ENCODE measurements at places on chromosomes 3 and 15.

DNA sequence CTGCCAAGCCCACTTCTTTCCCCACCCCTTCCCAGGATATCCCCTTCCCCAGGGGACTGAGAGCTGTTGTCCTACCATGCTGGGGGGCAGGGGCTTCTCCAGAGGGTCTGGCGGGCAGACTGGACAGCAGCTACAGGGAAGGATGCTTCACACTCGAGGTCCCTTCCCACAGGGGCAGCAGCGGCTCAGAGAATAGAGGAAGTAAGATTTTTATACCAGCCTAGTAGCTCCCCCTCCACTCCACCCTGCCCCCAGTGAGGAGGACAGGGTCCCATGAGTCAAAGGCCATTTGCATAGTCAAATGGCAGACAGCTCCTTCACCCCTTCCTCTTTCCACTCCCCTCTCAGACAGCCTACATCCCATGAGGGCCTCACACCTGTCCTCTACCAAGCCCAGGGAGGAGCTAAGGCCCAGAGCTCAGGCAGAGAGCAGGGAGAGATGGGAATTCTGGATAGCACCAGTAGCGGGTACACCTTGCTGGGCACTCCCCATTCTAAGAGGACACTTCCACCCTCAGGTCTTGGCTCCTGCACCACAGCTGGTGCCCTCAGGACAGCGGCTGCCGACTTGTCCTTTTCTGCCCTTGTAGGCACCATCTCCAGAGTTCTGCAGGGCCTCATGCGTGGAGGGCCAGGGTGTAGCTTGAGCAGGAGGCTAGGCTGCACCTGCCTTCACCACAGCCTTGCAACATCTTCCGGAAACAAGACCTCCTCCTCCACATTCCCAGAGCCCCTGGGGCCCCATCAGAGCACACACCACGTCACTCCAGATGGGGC, at the start of gene TLR9:
Gene TLR9 (minus strand): TSS at position 194 of the 777 bp plus-strand sequence. CDS start 116 bp downstream, at position 78.
- no peak for DNase-seq

- no peak for DNase-seq
Measured at GRCh38 chr3:59771768-59772181, 722.0 kb upstream of the CFAP20DC start.

DNA sequence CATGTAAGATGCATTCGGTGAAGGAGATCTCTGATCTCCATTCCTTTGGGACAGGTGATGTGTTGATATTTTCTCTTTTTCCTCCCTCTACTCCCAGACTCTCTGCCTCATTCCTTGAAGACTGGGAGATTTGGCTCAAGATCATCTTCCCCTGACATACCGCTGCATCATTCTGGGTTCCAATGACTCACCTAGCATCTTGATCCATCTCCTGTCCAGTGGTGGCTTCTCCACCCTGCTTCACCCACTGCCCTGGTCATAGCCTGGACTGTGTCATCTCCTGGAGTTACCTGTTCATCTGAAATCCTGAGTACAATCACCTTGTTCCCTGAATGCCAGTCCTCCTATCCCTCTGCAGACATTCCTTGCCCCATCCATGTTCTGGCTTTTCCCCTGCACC, 57.4 kb upstream of the TRAK1 start:
- no peak for DNase-seq

GRCh38 chr15:84598993-84599392, 1.8 kb upstream of the ZSCAN2 start:
- no peak for DNase-seq

- DNase-seq = no peak
Measured at GRCh38 chr3:23219552-23219951, 16.4 kb downstream of the UBE2E2 start.

GRCh38 chr15:62625429-62626033, 417.0 kb upstream of the TPM1 start:
- no peak for DNase-seq

DNA sequence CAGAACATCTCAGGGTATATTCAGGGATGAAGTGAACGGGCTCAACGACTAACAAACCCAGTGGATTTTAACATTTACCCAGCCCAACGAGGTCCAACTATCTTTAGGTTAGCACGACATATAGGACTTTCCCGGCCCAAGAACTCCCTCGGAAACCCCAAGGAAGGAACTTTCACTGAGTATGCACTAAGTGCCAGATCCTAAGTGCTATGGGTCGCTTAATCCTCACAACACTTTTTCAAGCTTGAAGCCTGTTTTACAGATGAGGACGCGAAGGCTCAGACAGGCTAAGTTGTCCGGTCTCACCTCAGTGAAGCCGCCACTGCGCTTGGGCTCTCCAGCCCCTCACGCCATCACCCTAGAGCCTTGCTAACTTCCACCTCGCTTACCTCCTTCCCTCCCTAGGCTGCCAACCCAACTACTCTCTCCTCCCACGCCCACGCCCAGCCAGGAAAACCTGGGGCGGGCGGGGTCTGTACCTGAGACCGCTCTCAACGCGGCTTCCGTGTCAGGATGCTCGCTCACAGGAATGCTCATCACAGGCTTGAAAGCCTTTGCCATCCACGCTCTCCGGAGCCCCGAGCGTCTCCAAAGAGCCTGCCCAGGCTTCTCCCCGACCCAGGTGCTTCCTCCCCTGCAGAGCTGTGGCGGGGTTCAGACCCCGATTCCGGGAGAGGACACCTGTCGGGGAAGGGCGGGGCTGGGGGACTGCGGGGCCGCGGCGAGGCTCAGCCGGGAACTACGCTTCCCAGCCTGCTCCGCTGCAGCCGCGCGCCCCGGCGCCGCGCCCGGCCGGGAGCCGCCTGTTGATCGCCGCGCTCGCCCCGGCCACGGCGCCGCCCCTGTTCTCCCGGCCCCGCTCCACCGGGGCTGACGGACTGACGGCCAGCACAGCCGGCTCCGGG, at the start of gene TMOD2:
Gene TMOD2 (plus strand): TSS at position 806 of the 905 bp plus-strand sequence. CDS start 14,845 bp downstream, outside the sequence.
- no peak for DNase-seq

- DNase-seq = no peak
Measured at GRCh38 chr3:93867425-93867824, 106.3 kb downstream of the PROS1 start.

- DNase-seq = no peak
Measured at GRCh38 chr3:137171834-137172603, 214.2 kb downstream of the IL20RB start.

DNA sequence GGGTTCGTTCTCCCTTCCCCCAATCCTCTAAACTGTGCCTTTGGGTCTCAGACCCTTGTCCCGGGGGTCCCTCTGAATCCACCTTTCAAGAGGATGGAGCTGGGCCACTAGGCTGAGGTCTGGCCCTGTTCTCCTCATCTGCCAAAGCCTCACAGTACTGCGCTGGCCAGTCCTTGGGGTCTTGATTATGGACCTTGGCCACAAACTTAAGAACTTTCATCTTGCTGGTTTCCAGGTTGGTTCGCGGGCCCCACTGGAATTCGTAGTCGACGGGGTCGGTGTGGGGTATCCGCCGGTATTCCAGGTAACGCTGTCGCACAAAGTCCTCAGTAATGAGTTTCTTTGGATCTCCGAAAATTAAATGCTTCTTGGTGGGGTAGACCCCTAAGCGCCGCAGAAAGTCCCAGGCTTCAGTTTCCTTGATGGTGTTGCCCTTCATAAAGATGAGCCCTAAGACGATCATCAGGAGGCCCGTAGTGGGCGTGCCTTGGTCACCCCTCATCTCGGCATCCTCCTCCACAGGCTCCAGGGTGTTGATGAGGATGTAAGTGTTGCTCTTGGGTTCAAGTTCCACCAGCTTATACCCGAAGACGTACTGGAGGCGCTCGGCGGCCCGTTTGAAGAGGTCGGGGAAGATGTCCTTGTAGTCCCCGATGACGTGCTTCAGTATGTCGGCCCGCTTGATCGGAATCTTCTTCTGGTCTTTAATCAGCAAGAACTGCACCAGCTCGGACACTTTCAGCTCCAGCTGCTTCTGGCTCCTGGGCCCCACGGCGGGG, 727 bp downstream of the NSMCE3 start:
- DNase-seq = no peak
